Stimulated activated memory B cell treated with anti-CD40 and anti-IgM and Interleukin-4, amounts not matched to agents 10 μg/mL and 1 μg/mL and 100 μg/mL, for 72 hours (primary cell): ENCODE measurements at places on chromosomes 3 and 15.

- ATAC-seq, result no peak
These were observed 26.0 kb downstream of the POC1A start for GRCh38 chr3:52128118-52128683.

DNA sequence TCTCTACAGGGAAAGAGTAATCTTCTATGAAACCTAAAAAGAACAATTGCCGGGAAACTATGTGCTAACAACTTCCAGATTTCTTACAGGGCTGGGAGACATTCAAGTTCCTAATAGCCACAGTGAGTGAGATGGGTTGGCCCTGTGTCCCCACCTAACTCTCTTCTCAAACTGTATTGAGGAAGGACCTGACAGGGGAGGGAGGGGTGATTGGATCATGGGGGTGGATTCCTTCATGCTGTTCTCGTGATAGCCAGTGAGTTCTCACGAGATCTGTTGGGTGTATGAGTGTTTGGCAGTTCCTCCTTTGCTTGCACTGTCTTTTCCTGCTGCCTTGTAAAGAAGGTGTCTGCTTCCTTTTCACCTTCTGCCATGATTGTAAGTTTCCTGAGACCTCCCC is 958.7 kb downstream of the AGBL1 start:
- ATAC-seq, result no peak

DNA sequence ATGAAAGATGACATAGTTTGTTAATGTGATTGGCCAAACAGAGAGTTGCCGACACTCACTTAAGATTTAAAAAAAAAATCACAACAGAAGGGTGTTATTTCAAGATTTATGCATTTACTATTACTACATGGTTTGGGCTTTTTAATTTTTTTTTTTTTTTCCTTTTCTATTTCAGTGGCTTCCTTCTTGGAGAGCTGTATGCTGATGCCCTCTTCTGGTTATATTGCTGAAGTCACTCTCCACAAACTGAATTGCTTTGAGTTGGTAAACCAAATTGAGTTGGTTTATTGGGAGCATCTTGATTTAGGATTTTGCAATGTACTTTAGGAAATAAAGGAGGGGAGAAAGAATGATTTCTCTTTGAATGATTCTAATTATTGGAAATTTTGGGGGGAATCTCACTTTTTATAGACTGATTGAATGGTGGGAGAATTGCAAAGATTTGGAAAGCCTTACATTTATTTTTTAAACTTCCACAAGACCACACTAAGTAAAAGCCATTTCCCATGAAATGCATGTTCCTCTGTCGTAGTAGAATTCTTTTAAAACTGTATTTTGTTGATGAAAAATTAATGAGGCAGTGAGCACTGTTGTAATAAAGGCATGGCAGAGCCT is 186.6 kb upstream of the FEZF2 start:
- ATAC-seq, result no peak

DNA sequence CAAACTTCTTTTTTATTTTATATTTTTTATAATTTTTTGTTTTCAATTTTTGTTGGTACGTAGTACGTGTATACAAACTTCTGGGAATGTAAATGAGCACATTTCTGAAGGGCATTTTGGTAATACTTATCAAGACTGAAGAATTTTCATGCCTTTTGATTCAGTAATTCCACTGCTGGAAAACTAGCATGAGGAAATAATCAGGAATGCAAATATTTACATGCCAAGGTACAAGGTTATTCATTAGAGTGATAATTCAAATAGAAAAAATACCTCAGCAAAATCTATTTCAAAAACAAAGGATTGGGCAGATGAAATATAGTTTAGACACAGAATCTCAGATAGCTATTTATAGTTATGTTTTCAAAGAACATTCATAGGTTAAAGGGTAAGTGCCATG is 128.7 kb downstream of the DMXL2 start:
- no peak for ATAC-seq

GRCh38 chr3:19063936-19064335 is 84.4 kb upstream of the KCNH8 start:
- ATAC-seq, result no peak

DNA sequence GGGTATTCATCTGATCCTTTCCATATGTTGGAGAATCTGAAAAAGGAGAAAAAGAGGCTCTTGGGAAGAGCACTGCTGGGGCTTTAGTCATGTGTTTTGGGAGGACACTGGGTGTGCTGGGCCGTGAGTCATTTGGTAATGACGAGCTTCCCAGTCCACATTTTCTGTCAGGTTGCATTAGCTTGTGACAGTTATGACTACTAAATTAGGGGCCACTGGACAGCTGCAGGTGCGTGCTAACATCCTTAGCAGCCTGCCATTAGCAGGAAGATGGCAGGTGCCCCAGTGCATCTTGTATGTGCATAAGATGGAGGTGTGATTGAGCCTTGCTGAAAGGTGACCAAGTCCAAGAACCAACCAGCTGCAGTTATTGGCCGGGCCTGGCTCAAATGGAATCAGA is 242.4 kb downstream of the RYR3 start:
- ATAC-seq, result no peak

DNA sequence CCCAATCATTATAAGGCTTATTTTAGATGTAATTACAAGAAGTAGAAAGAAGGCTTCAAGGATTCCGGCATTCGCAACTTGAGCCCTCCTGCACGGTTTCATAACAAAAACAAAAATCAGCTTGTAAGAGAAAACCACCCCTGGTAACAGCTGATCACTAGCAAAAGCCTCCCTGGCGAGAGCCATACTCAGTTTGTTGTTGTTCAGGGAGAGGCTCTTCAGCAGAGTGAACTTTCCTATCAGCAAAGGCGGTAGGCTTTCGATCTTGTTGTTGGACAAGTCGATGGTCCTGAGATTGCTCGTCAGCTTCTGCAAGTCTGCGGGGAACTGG is 710 bp downstream of the LRRC57 start:
- peak; percentile 21 for ATAC-seq

DNA sequence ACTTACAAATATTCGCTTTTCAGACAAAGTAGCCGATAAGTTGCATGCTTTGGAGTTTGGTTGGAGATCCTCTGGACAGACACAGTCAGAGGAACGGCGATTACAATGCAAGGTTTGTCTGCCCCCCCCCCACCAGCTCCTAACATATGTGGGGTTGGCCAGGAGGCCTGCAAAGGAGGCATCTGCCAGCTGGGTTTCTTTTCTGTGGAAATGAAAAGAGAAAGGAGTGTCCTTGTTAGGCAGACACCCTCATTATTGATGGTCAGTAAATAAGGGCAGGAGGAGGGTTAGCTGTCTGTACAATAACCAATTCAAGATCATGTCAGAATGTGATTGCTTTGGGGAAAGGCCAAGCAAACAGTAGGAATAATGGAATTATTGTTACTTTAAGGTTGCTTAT is 49.1 kb downstream of the TLNRD1 start:
- ATAC-seq, result no peak

GRCh38 chr15:58629625-58630024 is 119.9 kb downstream of the ADAM10 start:
- ATAC-seq, result no peak

DNA sequence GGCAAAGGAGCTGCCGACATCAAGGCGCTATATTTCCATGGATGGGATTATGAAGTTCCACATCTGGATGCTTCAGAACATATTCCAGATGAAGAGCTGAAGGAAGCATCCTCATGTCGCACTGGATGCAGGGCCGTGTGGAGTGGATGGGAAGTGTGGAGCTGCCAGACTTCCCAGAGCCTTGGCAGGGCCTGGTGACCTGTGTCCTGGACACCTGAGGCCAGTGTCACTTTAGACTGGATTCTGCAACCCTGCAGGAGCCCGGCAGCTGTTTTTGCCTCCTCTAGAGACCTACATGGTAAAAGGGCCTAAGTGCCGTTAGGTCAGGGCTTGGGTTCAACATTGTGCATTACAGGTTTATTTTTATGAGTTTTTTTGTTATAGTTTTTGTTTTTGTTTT is 11.3 kb upstream of the XYLB start:
- no peak for ATAC-seq

DNA sequence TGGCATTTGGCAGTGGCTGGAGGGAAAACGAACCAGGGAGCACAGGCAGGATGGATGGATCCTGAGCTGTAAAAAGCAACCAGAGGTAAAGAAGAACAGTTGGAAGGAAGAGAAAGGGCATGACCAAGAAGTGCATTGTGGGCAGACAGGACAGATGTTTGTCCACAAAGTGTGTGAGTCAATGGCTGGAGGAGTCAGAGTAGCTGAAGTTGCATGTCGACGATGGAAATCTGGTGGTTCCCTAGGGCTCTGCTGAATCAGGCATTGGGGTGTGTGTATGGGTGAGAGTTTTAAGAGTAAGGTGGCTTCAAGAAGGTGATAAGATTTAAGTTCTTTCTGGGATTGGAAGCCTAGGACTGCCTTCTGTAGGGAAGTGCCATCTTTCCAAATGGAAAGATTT is 214.0 kb upstream of the BHLHE40 start:
- ATAC-seq, result no peak

DNA sequence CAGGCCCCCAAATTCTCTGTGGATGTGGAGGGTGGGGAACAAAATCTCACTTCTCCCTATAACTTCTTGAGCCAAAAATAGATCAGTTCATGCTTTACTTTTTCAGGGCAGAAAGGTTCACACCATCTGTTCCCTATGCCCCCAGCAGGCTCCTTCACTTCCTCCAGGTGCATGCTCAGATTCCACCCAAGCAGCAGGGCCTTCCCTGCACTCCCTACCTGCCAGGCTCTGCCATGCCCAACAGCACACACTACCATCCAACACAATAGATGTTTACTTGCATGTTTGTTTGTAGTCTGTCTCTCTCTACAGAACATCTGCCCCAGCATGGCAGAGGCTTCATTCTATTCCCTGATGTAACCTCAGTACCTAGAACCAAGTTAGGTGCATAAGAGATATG is 43.3 kb downstream of the GABRB3 start:
- ATAC-seq, result no peak

GRCh38 chr15:40050788-40051470 is 11.9 kb upstream of the SRP14 start:
- ATAC-seq, result peak; percentile 7

GRCh38 chr3:99498550-99499234 is 139.7 kb upstream of the COL8A1 start:
- peak; percentile 31 for ATAC-seq

DNA sequence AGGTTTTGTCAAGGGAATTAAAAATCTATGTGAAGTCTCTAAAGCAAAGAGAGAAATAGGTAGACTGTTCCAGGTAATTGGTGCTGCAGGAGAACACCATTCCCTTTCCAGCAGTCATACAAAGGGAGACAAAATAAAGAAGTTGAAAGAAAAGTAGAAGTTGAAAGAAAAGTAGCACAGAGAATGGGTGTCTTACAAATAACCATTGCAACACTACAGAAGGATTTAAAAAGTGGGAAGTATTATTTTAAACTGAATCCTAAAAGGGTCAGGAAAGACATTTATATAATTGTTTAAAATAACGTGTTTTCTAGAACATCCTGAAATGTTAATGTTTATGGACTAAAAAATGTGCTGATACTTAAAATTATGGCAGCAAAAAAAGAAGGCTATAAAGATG is 223.8 kb downstream of the RSRC1 start:
- ATAC-seq, result no peak

DNA sequence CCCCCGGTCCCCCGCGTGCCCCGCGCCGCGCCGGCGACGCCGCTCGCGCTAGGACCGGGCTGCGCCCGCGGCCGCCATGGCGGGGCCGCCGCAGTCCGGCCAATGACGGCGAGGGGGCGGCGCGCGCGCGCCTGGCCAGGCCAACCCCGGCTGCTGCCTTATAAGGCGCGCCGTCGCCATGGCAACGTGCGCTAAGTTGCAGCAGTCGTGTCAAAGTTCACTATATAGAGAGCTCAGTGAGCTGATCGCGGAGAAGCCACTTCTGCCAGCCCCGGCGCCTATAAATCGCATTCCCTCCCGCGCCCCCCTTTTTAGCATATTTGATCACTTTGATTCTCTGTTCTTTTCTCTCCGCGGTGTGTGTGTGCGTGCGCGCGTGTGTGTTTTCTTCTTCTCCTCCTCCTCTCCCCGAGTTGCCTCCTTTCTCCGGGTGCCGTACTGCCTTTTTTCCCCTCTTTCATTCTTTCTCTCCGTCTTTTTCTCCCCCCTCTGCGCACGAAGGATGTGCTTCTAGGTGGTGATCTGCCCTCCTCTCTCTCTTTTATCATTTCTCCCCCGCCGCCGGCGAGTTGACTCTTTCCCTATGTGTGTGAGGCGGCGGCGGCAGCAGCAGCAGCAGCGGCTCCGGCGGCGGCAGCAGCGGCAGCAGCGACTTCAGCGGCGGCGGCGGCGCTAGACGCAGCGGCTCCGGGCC is at the start of gene NR2F2:
Gene NR2F2, plus strand, starts transcription at position 251 of the 694 bp plus-strand sequence. CDS start 1,406 bp downstream, outside the sequence.
- ATAC-seq, result peak; percentile 20

- no peak for ATAC-seq
These were observed 14.9 kb downstream of the SOX2 start for GRCh38 chr3:181726351-181727330.

GRCh38 chr3:64224826-64225610 is at the start of gene PRICKLE2:
Gene PRICKLE2 (minus strand): TSS chr3:64225466. CDS start chr3:64198927, 26,539 bp downstream.
- ATAC-seq, result peak; percentile 80

- ATAC-seq, result no peak
These were observed 261.6 kb downstream of the VPS13C start for GRCh38 chr15:61798631-61799030.

DNA sequence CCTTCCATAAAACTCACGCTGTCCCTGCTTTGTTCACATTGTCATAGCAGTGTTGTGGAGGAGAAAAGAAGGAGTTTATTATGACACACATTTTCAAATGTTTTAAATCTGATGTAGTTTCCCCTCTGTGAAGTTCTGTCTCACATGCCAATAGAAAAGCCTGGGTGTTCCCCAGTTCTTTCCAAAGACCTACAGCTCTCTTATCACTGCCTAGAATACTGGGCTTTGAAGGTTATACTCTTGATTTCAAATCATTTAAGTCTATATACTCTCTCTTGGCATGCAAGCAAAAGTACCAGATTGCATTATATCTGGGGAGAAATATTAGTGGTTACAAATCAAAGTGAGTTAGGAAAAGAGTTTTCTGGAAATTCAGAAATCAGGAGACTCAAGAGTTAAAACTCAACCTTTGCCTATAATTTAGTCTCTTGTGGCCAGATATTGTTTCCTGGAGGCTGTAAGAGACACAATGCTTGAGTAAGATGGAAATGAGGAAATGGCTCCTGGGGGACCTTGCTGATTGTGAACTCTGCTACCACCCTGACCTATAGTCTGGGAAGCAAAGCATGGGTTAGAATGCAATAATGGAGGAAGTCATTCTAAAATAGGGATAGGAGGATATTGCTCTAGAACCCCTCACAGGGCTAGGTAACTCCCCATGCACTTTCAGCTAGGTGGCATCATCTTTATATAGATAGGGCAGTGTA is 182.8 kb downstream of the KCNAB1 start:
- ATAC-seq, result no peak

DNA sequence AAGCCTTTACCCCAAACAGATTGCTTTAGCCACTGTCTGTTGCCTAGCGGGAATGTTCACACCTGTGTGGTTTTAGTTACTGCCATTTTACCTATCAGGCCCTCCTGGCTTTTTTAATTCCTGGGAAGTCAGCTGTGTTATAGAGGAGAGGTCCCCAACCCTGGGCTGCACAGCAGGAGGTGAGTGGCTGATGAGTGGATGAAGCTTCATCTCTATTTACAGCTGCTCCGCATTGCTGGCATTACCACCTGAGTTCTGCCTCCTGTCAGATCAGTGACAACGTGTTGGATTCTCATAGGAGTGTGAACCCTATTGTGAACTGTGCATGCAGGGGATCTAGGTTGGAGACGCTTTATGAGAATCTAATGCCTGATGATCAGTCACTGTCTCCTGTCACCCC is 127.0 kb downstream of the MBNL1 start:
- no peak for ATAC-seq
